Naive thymus-derived CD4-positive, alpha-beta T cell (primary cell): ENCODE measurements at places on chromosomes 12 and 14.

DNA sequence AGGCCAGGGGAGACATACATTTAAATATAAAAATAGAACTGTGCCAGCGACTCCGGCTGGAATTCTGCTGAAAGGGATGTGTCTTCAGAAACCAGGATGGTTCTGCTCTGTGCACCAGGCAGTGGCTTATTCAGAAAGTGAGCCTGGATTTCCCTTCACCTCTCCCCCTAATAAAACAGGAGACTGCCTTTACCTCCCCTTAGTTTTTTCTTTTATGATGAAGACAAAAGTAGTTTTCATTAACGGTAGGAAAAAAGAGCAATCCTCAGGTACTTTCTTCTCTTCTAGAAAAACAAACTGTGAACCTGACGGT, 346 bp downstream of the SLC7A8 start:
- no peak for DNase-seq

DNA sequence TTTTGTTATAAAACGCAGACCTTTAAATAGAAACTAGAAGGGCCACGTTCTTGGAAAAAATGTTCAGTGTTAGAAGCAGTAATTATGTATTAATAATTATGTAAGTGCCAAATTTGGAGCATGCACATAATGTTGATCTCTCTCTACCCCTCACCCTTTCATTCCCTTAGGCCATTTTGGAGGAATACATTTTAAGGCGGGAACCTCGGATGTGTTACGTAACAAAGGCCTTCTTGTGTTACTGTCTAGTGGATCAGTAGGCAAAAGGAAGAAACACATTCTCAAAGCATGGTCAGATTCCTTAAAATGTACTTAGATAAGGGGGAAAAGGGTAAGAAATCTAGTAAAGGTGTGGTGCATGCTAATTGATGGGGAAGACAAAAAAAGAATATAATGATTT, 52.7 kb downstream of the RASSF3 start:
- no peak for DNase-seq

- DNase-seq: no peak
These were observed 175.3 kb downstream of the PHLDA1 start for GRCh38 chr12:75856235-75856634.

- DNase-seq: no peak
These were observed 152.3 kb downstream of the ZNF664 start for GRCh38 chr12:124125203-124125871.

- peak; percentile 35 for DNase-seq
These were observed 600 bp downstream of the PNN start for GRCh38 chr14:39175445-39176262.

DNA sequence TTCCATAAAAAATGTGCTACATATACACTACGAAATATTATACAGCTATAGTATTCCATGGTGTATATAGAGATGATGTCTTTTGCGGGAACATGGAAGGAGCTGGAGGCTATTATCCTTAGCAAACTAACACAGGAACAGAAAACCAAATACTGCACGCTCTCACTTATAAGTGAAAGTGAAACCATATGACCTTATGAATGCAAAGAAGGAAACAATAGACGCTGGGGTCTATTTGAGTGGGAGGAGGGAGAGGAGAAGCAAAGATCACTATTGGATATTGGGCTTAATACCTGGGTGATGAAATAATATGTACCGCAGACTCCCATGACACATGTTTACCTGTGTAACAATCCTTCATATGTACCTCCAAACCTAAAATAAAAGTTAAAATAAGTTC, 142.8 kb downstream of the LRFN5 start:
- peak; percentile 34 for DNase-seq

DNA sequence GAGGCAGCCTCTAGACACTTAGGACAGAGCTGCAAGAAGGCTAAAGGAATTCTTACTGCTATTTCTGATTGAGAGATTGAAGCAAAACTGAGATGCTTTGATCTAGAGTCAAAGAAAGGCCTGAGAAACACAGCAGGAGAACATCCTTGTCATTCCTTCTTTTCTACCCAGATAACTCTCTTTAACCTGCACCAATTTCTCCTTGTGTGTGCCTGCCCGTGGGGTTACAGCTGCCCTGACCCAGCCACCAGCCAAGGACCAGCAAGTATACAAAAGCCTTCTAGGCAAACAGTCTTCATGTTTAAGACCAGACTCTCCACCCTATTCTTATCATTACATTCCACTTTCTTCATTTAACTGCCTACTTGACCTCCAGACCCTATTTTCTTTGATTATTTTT, 81.7 kb upstream of the PRB2 start:
- no peak for DNase-seq

GRCh38 chr12:50419112-50419909, 18.6 kb downstream of the LARP4 start:
- DNase-seq: no peak

DNA sequence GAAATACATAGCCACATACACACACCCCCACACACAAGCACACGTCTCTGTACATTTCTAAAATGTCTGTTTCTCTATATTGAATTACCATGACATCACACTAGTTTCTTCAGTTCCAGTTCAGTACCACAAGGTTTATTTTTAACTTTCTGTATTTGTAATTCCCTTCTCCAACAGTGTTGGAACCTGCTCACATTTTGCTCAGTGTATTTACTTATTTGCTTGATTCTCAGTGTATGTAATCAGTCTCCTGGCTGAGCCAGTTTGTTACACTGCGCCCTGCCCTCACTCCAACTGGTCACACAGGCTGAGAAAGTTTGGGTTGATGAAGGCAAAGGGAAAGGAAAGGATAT, 67.1 kb downstream of the MON2 start:
- DNase-seq: no peak

DNA sequence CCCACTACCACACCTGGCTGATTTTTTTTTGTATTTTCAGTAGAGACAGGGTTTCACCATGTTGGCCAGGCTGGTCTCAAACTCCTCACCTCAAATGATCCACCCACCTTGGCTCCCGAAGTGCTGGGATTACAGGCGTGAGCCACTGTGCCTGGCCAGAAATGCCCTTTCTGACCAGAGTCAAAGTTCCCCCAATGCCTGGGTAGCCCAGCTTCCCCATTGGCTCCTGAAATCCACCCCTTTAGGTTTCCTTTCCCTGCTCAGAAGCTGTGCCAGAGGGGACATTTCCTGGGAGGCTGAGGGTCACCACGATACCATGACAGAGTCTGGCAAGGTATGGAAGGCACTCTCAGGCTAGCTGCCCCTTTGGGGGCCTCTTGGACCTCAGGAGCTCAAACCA, 3.5 kb downstream of the GSTZ1 start:
- no peak for DNase-seq

DNA sequence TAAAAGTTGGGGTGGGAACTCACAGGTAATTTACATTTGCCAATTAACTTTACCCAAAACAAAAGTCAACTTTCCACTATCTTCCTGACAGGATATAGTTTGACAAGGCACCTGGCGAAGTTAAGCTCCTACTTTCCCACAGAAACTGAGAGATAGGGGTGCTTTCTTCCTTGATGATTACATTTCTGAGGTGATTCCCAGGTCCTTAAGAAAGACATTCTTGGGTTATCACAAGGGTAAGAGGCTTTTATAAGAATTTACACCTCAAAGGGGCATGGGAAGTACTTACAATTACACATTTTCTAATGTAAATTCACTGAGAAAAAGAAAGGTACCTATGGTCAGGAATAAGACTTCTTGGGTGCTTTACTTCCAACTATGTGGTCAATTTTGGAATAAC, 660.9 kb upstream of the MGAT4C start:
- DNase-seq: no peak

DNA sequence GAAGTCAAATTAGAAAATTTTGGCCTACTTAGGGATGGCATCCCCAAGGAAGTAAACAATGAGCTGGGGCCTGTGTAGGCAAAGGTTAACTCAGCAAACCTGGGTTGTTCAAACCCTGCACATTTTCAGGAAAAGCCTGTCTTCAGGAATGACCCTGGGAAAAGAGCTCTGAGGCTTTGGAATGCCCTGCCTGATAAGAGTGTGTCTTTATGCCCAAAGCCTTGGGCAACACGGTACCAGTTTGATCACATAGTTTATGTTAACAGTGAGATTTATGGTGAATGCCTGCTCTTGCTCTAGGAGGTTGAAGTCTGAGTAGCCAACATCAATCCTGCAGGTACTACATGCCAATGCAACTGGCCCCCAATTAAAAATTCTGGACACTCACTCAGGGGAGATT, 28.2 kb upstream of the STAB2 start:
- DNase-seq: no peak

DNA sequence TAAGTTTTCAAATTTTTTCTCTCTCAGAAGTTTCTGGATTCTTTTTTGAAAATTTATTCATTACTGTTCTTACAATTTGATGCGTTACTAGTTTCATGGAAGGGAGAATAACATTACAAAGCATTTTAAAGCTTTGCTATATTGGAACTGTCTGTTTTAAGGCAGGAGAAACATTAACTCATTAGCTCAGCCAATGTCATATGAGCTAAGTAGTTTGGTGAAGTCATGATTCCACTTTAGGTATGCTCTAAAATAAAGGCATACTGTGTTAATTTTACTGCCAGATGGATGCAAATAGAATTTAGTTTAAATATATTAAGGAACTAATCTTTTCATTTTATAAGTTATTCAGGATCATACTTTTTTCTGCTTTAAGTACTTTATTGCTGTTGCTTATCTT, 46.0 kb downstream of the ARID2 start:
- DNase-seq: no peak

GRCh38 chr12:2652011-2652400, 142.8 kb upstream of the FKBP4 start:
- DNase-seq: no peak

GRCh38 chr12:124764451-124764850, 99.2 kb downstream of the SCARB1 start:
- no peak for DNase-seq

GRCh38 chr12:69708649-69709048, 9.5 kb upstream of the BEST3 start:
- DNase-seq: no peak

DNA sequence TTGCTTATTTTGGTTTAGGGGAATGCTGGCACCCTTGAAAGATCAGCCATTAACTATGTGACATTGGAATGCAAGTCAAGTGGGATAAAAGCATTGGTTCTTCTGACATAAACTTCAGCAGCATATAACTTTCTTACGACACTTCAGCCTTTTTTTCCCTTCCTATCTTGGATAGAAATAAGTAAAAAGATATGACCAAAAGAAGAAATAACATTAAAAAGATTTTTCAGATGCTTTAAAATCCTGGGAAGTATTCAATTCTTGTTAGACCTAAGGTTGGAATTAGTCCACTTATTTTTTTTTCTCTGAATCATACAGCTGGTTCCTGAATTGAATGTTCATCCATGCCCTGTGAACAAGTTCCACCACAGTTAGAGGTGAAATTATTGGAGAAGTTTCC, 85.6 kb upstream of the TSPAN8 start:
- DNase-seq: no peak
